ENCODE measurements at places on chromosomes 11 and 22. TPM values are rescaled to one million over a fixed set of nuclear protein-coding genes. Genes with fewer than 3 reads are reported as not detected.

GRCh38 chr22:50473855-50474671, 772 bp downstream of the SBF1 start:
- H3K27me3 ChIP-seq: peaks cover 4% of the 10 kb centered on the region
- H3K27ac ChIP-seq: peak overlapping the region; percentile 85
- H3K4me3 ChIP-seq: peak overlapping the region; percentile 95
- H3K36me3 ChIP-seq: no peaks in the 10 kb centered on the region

DNA sequence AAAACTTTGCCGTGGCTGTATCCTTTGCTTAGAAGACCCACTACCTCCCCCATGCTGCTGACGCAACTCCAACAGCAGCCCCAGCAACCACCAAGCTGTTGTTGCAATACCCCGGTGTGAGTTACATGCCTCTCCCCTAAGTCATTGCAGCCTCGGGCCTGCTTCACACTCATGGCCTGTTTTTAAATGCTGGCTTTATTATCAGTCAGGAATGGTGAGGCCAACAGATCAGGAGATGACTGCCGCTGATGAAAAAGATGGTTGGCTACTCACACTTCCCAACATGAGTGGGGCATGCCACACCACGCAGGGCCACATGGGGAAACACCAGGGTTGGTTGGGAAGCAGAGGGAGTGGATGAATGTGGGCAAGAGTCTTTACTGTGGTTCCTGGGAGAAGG, 171.5 kb upstream of the SYT13 start:
- no peaks in the 10 kb centered on the region for H3K36me3 ChIP-seq
- DNase-seq: no peak
- no peak overlapping the region for H3K27ac ChIP-seq
- H3K27me3 ChIP-seq: no peaks in the 10 kb centered on the region

DNA sequence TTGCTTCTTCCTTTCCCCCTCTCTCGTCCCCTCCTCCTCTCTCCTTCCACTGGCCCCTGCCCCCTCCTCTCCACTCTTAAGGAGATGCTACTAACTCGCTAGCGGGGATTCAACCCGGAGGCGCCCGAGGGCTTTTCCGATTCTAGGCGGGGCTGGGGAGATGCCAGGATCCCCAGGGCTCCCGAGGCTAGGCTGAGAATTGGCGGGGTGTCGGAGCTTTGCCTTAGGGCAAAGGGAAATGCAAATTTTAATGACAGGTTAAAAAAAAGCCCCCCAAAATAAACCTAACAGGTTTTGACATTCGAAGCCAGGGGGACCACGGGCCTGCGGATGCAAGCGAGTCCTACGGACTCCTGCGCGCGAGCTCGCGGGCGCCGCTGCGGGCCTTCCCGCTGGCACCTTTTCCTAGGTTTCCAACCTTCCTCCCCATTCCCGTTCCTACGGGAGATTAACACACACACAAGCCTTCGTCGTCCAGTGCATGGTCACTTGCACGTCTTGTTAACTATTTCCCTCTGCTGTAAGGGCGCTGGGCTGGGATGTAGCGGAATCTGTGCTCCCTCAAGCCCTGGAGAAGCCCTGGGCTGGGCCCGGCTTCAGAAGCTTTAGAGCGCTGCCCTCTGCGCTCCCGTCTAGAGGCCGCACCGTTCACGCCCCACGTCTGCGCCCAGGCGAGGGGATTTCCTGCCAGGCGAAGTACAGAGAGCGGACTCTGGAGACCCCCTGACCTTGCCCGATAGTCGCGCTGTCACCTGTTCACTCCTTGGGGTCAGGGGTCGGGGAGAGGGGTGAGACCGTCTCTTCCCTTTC, 729 bp upstream of the ALX4 start:
- DNase-seq: no peak
- H3K36me3 ChIP-seq: no peaks in the 10 kb centered on the region
- H3K27me3 ChIP-seq: peaks cover 100% of the 10 kb centered on the region

DNA sequence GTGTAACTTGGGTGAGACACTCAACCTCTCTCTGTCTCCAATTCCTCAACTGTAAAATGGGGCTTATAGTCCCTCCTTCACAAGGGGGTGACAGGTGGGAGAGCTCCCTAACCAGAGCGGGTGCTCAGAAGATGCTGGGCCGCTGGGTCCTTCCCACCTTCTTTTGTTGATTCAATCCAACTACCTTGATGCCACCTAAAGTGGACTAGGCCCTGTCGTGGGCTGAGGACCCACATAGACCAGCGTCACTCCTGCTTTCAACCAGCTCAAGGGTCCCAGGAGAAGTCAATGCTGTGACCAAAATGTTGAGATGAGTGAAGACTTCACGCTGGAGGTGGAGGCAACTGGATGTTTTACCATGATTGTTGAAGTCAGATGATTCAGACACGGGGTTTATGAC, 72.7 kb upstream of the WNT11 start:
- no peak overlapping the region for H3K4me3 ChIP-seq
- DNase-seq: no peak
- no peaks in the 10 kb centered on the region for H3K36me3 ChIP-seq
- H3K27ac ChIP-seq: no peak overlapping the region

GRCh38 chr22:45059296-45059695, 49.5 kb upstream of the PHF21B start:
- no peak for DNase-seq
- H3K27me3 ChIP-seq: no peaks in the 10 kb centered on the region
- no peak overlapping the region for H3K4me3 ChIP-seq
- no peak overlapping the region for H3K27ac ChIP-seq
- H3K36me3 ChIP-seq: no peaks in the 10 kb centered on the region

- peaks cover 33% of the 10 kb centered on the region for H3K4me1 ChIP-seq
- no peak overlapping the region for H3K4me3 ChIP-seq
- H3K27ac ChIP-seq: peak overlapping the region; percentile 83
- no peaks in the 10 kb centered on the region for H3K36me3 ChIP-seq
- peak; percentile 78 for DNase-seq
- no peaks in the 10 kb centered on the region for H3K27me3 ChIP-seq
Measured at GRCh38 chr11:13135385-13136271, 126.5 kb downstream of the RASSF10 start.

GRCh38 chr11:128388206-128388815, 199.0 kb downstream of the ETS1 start:
- peak overlapping the region; percentile 58 for H3K27ac ChIP-seq
- H3K4me1 ChIP-seq: peaks cover 43% of the 10 kb centered on the region
- H3K36me3 ChIP-seq: no peaks in the 10 kb centered on the region
- H3K27me3 ChIP-seq: no peaks in the 10 kb centered on the region

GRCh38 chr11:102617466-102618008, 7.6 kb downstream of the MMP20 start:
- no peak overlapping the region for H3K27ac ChIP-seq
- no peak for DNase-seq
- no peaks in the 10 kb centered on the region for H3K36me3 ChIP-seq
- H3K27me3 ChIP-seq: no peaks in the 10 kb centered on the region

DNA sequence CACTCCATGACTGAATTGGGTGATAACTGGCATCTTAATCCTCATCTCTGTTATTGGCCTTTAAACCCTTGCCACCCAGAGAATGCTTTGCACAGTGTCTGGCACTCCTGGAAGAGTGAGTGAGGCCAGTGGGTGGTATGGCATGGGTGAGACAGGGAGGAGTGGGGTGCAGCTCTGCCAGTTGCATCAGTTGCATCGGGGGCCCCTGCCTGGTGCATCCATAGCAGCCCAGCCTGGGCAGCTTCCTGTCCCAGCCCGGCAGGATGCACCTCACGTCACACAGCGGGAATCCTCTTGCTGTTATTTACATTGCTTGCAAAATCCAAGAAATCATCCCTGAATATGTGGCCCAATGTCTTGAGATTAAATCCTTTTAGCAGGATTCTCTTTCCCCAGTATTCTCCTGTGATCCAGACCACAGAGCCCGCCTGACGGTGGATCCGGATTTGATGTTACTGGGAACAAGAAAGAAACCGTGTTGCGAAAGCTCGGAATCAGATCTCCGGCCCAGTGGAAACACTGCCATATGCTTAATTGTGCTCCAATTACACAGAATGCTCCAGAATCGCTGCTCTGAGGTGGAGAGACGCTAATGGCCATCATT, 37.6 kb upstream of the MN1 start:
- H3K4me1 ChIP-seq: peaks cover 22% of the 10 kb centered on the region
- H3K36me3 ChIP-seq: no peaks in the 10 kb centered on the region
- H3K4me3 ChIP-seq: no peak overlapping the region
- no peak overlapping the region for H3K27ac ChIP-seq
- DNase-seq: peak; percentile 42

- H3K36me3 ChIP-seq: no peaks in the 10 kb centered on the region
- no peak overlapping the region for H3K4me3 ChIP-seq
- peaks cover 4% of the 10 kb centered on the region for H3K4me1 ChIP-seq
- DNase-seq: no peak
Measured at GRCh38 chr11:69183613-69184012, 27.9 kb downstream of the SMIM38 start.

DNA sequence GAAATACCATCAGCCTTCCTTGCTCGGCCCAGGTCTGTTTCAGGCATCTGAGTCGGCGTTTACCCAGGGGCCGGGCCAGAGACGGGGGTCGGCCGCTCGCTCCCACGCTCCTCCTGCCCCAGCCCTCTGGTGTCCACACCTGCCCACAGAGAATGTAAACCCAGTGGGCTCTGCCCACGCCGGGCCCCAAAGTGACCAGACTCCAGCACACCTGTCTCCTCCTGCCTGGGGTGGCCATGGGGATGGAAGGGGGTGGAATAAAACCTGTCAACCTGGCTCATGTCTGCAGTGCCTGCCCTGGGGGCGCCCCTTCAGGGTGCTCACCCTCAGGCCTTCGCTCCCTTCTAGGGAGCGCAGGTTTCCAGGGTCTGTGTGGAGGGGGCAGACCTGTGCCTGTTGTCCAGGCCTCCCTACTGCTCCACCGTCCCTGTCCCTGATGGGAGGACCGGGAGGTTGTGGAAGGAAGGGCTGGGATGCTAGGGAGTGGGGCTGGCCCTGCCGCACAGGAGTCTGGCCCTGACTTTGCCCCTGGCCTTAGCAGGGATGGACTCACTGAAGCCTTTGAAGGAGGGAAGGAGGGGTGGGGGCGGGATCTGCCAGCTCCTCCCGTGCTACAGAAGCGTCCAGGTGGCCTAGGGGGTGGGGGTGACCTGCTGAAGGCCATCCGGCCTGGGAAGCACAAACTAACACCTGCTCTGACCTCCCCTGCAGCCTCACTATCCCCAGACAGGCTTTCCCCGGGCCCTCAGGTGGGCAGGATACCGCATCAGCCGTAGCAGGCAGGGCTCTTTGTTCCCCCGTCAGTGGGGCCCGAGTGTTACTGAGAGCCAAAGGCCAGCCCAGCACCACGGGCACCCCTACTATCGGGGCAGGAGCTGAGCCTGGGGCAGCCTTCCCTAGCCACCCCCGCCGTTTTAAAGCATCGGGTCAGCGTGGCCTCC, 14.7 kb upstream of the ARHGAP8 start:
- H3K27ac ChIP-seq: no peak overlapping the region
- no peak overlapping the region for H3K4me3 ChIP-seq
- no peak for DNase-seq
- no peaks in the 10 kb centered on the region for H3K36me3 ChIP-seq

GRCh38 chr11:78021611-78022010, 1.5 kb downstream of the KCTD14 start:
- no peaks in the 10 kb centered on the region for H3K36me3 ChIP-seq
- DNase-seq: no peak
- H3K4me1 ChIP-seq: no peaks in the 10 kb centered on the region
- H3K27ac ChIP-seq: no peak overlapping the region
- H3K4me3 ChIP-seq: no peak overlapping the region

- H3K27ac ChIP-seq: no peak overlapping the region
- DNase-seq: peak; percentile 57
- H3K4me3 ChIP-seq: peak overlapping the region; percentile 24
- peaks cover 7% of the 10 kb centered on the region for H3K4me1 ChIP-seq
- peaks cover 76% of the 10 kb centered on the region for H3K27me3 ChIP-seq
- H3K36me3 ChIP-seq: no peaks in the 10 kb centered on the region
Measured at GRCh38 chr11:120564573-120565311, 53.2 kb downstream of the GRIK4 start.

DNA sequence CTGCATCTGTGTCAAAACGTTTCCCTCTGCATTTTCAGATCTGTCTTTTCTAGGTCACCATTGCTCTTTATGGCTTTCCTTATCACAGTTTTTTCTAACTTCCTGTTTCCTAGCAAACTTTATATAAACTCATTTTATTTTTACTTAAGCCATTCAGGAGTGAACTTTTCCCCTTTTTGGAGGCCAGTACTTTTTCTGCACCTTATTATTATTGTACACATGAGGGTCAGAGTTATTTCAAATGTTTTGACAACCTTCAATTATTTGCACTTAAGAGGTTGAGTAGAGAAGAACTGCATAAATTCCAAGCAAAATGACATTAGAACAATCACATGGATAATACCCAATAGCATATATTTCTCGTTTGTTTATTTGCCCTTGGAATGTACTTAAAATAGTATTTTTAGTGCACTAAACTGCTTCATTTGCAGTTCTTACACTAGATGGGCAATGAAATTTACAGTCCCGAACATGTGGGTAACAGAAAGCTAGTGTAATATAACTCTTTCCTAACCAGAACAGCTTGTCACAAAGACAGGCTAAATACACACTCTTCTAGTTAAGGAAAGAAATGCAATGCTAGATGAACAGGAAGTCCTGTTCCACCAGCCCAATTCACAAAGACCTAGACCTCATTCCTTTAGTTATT, 79.5 kb downstream of the UBASH3B start:
- H3K4me3 ChIP-seq: no peak overlapping the region
- no peak overlapping the region for H3K27ac ChIP-seq
- H3K36me3 ChIP-seq: no peaks in the 10 kb centered on the region
- no peaks in the 10 kb centered on the region for H3K4me1 ChIP-seq

GRCh38 chr11:13269775-13270174, 7.8 kb upstream of the BMAL1 start:
- no peak for DNase-seq
- H3K4me1 ChIP-seq: no peaks in the 10 kb centered on the region
- H3K36me3 ChIP-seq: no peaks in the 10 kb centered on the region
- H3K4me3 ChIP-seq: no peak overlapping the region
- no peak overlapping the region for H3K27ac ChIP-seq

DNA sequence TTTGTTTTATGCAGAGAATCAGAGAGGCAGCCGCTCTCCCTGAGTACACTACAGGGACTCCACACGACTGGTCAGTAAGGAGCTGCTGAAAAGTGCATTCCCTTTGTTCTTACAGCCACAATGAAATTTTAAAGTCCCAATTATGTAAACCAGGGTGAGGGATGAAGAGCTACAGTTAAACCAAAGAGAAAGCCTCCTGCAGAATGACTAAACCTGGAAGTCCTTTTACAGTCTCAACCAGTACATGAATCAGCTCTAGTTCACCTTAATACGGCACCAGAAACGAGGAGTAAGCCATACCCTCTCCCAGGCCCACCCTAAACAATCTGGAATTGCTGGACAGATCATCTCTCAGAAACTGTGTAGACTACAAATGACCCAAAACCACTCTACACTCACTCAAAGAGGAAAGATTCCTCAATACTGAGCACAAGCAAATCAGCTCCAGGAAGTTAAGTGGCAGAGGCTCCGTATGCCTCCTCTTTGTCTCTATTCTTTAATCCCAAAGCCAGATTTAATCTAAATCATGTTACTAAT, 113.1 kb downstream of the RBFOX2 start:
- no peaks in the 10 kb centered on the region for H3K27me3 ChIP-seq
- no peaks in the 10 kb centered on the region for H3K36me3 ChIP-seq
- peak overlapping the region; percentile 41 for H3K4me3 ChIP-seq
- H3K27ac ChIP-seq: peak overlapping the region; percentile 99
- peaks cover 84% of the 10 kb centered on the region for H3K4me1 ChIP-seq
- no peak for DNase-seq

- H3K27ac ChIP-seq: no peak overlapping the region
- no peak overlapping the region for H3K4me3 ChIP-seq
- peaks cover 4% of the 10 kb centered on the region for H3K4me1 ChIP-seq
- H3K27me3 ChIP-seq: no peaks in the 10 kb centered on the region
Measured at GRCh38 chr22:37734964-37735451, 38.2 kb downstream of the TRIOBP start.

Gene TMEM132A
- polyA plus RNA-seq: 176 TPM

Gene SMTNL1
- polyA plus RNA-seq: 0.47 TPM

Gene PDGFB
- polyA plus RNA-seq: 8.6 TPM

Gene OR51B4
- not detected for polyA plus RNA-seq

Gene OR5B21
- polyA plus RNA-seq: not detected
